ENCODE measurements at places on chromosomes 5 and 9.

DNA sequence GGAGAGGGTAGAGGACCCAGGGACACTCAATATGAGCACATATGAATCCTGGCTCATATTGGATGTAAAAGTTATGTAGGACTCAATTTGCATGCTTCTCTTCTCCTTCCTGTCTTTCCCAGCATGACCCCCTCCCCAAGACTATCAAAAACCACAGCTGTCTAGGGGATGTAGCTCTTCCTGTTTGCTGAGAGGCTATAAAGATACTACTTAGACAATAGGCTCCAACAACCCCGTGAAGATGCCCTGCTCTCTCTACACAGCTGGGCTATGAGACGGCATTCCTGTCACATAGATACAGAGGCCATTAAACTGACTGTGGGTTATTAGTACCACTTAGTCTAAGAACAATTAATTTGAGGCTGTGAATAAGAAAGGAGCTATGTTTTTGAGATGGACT is 56.5 kb upstream of the PCSK1 start:
- DNase-seq: no peak

- no peak for DNase-seq
Observed at GRCh38 chr5:36640949-36641348, 34.5 kb downstream of the SLC1A3 start.

DNA sequence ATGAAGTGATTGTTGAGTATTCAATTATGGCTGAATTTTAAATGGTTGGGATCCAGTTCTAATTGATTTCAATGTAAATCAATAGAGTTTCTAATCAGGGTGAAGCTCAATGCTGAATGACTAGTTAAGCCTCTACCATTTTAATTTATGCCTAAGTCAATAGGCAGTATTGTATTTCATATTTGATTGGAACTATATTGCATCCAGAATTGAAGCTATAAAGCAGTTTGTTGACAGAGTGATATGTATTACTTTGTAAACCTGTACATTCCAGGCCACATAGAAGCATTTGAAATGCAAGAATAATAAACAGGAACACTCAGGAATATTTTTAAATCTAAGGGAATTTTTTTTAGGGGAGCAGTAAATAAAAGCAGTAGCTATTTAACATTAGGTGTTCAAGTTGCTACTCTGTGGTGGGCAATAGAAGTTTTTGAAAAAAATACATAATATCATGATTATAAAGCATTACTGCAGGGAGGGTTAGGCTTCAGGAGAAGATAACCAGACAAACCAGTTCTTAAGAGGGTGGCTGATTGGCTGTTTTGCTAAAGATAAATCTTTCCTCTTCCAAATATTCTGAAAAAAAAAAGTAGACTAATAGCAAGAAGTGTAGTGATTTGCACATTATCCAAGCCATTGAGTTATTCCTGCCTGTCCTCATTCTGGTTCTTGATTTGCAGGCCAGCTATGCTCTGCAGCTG is 492.0 kb upstream of the MEF2C start:
- DNase-seq: no peak

- DNase-seq: no peak
Observed at GRCh38 chr5:99936911-99937310, 598.3 kb upstream of the FAM174A start.

DNA sequence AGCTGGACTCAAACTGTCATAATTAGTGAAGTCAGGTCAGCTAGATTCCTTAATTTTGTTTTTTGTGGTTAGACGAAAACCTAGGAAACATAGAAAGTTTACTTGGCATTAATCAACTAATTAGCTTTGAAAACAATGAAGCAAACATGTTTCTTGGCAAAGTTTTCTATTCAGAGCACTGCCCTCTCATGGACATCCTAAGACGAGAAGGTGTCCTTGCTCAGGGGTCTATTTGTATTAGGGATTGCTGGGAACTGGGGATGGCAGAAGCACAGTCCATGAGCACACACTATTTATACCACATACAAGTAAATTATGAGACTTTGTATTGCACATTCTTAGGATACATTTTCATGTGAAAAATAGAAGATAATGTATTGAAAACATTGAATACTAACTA is 49.7 kb downstream of the POC5 start:
- DNase-seq: no peak

DNA sequence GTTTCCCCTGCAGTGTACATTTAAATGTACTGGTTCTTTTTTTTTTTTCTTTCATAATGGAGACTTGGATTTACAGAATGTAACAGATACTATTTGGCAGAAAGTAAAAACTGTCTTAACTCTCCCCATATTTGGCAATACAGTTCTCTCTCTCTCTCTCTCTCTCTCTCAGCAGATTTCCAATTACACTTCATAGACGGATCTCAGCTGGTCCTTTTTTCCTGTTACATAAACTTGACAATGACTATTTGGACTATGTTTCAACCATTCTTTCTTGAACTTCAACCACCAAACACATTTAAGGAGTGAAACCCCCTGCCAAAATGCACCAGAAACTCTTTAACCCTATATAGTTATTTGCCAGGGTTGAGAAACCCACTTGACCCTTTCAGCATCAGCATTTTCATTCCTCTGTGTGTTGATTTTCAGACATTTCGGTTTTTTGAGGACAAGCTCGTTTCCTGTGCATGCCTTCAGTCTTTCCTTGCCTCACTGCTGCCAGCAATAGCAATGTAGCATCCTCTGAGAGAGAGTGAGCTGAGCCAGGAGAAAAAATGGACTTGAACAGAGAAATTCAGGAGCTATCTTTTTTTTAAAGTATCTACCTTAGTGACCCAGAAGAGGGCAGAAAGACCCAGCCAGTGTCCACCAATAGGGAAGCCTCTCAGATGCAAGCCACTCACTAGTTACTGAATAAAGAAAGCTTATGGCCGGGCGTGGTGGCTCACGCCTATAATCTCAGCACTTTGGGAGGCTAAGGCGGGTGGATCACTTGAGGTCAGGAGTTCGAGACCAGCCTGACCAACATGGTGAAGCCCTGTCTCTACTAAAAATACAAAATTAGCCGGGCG is 26.0 kb upstream of the GNA14 start:
- DNase-seq: no peak

DNA sequence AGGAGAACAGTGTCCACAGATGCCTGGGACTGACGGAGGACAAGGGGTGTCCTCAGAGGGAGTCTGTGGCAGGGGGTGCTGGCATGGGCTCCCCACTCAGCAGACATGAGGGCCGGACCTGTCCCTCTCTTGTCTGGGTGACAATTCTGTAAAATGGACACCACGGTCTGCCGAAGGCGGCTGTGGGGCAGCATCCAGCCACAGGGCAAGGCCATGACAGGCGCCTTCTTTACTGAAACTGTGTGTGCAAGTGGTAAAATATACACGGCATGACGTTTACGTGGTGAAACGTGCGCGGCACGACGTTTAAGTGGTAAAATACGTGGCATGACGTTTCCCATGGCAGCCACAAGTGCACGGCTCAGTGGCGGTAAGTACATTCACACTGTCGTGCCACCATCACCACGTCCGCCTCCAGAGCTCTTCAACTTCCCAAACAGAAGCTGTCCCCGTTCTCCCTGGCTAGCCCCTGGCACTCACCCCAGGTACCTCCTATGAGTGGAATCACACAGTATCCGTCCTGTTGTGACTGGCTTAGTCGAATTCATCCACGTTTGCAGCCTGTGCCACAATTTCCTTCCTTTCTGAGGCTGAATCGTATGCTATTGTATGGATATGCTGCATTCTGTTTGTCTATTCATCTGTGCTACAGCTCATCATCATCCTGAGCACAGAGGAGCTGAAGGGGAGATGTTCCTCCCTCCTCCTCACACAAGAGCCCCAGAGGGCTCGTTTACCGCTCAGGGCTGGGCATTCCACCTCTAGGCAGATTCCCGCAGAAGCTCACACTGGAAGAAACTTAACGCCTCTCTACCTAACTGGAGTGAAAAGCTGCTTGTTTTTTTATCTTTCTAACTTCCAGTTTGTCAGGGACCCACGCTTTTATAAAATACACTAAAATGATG is 52.5 kb downstream of the COL23A1 start:
- DNase-seq: no peak

GRCh38 chr9:80485420-80486250 is 913.9 kb downstream of the TLE4 start:
- no peak for DNase-seq

GRCh38 chr5:100697970-100698369 is 162.8 kb downstream of the FAM174A start:
- no peak for DNase-seq

DNA sequence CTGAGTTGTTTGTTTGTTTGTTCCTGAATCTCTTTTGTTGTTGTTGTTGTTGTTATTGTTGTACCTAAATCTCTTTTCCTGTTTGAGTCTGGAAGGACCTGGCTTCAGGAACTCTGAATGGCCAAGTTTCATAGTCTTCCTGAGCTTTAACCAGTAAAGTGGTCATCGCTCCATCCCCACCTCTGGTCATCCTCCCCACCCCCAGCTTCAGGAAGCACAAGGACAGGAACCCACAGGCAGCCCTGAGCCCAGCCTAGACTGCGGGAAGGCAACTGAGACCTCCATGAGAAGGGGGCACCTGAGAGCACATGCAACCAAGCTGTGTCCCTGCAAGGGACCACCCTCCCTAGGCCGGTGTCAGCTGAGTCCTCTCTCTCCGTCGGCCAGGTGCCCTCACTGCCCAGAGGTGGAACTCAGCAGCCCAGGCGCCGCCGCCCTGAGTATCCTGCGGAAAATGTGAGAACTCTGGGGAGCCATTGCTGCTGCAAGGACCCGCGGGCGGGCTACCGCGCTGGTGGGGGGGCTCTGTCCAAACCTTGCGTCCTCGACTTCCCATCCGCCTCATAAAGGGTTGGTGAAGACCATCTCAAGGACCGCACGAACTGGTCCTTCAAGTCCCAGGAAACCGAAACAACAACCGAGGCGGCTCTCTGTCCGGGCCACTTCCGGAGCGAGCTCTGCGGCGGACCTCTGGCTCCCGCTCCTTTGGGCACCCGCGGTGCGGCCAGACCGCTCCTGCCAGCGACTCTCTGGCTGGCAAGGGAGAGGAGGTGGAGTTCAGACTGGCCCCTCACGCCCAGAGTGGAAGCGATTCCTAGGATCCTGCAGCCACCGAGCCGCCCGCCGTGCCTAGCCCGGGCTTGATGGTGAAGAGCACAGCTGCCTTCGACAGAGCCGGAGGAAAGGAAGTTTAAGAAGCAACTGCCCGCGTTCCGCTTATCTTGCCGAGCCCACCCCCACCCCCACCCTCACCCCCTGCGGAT is 4.2 kb downstream of the BARX1 start:
- no peak for DNase-seq

- DNase-seq: no peak
Observed at GRCh38 chr5:152046361-152046760, 121.7 kb upstream of the GLRA1 start.

Measured in T-helper 9 cell (primary cell).